ENCODE measurements at places on chromosomes 12 and 14.

DNA sequence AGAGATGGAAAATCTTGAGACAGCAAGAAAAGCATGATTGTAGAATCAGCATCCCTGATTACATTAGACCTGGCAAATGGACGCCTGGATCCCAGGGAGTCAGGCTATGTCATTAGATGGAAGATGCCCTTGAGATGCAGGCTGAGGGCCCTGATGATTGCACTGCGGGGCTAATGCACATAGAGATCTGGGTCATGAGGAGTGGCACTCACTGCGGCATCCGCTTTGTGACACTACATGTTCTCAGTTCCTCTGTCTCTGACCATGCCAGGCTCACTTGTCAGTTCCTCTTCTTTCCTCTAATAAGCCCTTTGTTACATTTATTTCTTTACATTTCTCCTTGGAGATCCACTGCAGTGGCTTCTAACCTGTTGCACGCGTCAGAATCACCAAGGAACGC is 70.1 kb upstream of the GPATCH2L start:
- DNase-seq = no peak

- DNase-seq = no peak
Observed at GRCh38 chr12:19657118-19657731, 217.9 kb downstream of the AEBP2 start.

- no peak for DNase-seq
Observed at GRCh38 chr12:76026643-76027063, 4.9 kb downstream of the PHLDA1 start.

DNA sequence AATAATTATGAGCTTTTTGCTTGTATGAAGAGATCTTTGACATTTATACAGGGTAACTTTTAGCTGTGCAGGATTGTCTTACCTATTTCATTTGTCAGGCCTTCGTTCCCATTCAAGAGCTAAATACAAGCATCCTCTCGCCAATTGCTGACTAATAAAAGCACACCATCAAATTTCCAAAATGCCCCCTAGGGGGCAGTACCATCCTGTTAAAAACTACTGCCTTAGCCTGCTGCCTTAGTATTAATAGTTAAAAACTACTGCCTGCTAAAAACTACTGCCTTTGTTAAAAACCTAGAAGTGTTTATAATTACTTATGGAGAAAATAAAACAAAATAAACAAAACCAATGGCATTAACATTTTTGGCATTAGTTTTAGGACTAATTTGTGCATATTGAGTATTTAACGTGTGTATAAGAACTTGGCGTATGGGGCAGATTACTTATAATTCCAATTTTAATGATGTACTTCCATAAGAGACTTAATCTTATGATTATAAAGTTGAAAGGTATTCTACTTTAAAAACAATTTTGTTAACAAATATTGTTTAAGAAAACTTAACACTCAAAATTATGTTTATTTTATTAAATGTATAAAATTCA is 3.0 kb upstream of the IFI27L2 start:
- DNase-seq = peak; percentile 30

GRCh38 chr12:26954027-26954426 is 15.8 kb downstream of the FGFR1OP2 start:
- no peak for DNase-seq

Data from stimulated activated CD4-positive, alpha-beta T cell treated with anti-CD3 and anti-CD28 coated beads, Interleukin-4, amount 100 ng/mL, for 4 hours (primary cell).